ENCODE measurements at places on chromosomes 6 and 20.

DNA sequence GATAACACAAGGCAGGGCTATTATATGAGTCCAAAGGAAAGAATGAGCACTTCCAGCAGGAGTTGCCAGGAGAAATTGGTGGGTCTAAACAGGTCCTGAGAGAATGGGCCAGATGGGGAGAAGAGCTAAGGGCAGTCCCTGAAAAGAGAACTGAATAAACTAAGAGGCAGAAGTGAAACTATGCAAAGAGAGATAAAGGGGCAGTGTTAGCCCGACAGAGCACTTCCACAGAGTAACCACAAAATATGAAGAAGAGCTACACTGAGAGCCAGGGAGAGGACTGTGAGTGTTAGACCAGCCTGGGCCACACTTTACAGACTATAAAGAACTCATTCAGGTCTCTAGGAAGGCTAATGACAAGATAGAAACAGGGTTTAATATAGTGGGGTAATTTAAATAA is 43.8 kb downstream of the RALGAPA2 start:
- DNase-seq = no peak

GRCh38 chr6:154521412-154521811 is 10.9 kb upstream of the CNKSR3 start:
- DNase-seq = no peak

- no peak for DNase-seq
These were observed 891 bp upstream of the POU3F2 start for GRCh38 chr6:98833307-98834059.

- DNase-seq = no peak
These were observed 871 bp upstream of the SYNDIG1 start for GRCh38 chr20:24468401-24469115.

GRCh38 chr6:28383235-28384142 is 16.1 kb downstream of the ZSCAN12 start:
- peak; percentile 80 for DNase-seq

GRCh38 chr20:61524951-61525666 is 273.0 kb downstream of the CDH4 start:
- DNase-seq = no peak

DNA sequence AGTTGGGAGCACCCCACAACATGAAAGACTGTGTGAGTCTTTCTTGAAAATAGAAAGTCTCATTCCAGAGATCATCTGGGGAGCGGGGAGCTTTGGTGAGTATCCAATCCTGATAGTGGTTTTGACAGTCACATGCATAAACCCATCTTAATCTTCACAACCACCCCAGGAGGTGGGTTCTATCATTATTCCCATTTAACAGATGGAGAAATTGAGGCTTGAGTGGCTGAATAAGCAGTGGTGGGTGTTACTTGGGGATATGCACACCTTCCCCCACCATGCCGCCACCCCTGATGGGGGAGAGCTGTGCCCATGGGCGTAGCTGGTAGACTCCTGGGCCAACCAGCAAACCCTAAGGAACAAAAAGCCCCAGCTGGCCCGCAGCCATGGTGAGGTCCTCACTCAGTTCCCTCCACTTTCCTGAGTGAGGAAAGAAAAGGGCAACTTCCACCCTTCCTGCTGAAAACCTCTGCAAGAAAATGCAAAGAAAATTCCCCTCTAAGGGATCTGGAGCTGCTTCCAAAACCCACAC is 99.8 kb downstream of the SNX5 start:
- peak; percentile 39 for DNase-seq
